ENCODE measurements at places on chromosomes 5 and 9. TPM values are rescaled to one million over a fixed set of nuclear protein-coding genes. Genes with fewer than 3 reads are reported as not detected.

GRCh38 chr9:8179381-8180053, 379.9 kb upstream of the DMAC1 start:
- DNase-seq, result no peak

DNA sequence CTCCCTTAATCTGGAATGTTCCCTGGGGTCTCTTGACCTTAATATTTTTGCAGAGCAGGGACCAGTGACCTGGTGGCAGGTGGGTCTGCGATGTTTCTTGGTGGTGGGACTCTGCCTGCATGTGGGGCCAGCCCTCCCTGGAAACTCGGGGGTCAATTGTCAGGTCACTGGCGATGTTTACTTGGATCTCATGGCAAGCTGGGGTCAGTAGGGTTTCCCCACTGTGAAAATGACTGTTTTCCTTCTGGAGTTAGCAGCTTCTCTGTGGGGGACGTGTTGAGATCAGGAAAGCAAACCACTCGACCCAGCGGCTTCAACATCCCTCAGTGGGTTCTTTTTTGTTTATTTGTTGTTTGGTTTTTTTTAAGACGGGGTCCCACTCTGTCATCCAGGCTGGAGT, 73.9 kb downstream of the KCNT1 start:
- no peak for DNase-seq

MOB3B gene
- 11.1 TPM for total RNA-seq

GRCh38 chr5:25362799-25363198, 718.0 kb upstream of the CDH10 start:
- no peak for DNase-seq

GRCh38 chr9:128127990-128128835, 684 bp upstream of the PTGES2 start:
- DNase-seq, result peak; percentile 51

DNA sequence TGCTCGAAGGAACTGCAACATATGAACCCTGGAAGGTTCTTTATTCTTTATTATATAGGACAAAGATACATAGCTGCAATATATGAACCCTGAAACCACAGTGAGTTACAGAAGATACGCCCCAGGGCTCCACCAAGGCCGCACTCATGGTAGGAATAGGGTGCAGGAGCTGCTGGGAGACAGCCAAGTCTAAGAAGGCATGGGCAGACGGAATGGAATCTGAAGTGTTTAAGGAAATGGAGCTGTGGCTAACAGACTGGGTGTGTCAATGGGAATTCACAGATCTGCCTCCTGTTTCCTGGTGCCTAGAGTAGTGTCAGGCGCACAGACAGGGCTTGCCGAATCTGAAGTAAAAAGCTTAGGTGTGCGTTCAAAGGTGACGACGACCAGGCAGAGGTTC, 286.4 kb downstream of the DENND1A start:
- DNase-seq, result no peak

DNA sequence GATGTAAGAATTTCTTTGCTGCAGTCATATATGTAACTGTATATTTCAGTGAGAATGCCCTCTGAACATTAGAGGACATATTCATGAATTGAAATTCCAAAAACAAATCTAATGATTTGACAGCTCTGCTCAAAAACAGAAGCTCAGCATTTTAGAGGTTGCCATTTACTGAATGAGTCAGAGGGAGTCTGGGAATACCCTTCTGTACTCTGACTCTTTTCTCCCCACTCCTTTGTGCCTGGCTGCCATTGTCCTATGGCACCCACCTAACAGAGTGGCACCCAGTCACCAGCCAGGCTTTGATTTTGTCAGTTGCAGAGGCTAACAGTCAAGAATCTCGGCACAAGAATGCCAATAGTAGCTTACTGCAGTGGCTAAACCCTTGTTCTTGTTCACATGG, 133.6 kb downstream of the ATG10 start:
- no peak for DNase-seq

DNA sequence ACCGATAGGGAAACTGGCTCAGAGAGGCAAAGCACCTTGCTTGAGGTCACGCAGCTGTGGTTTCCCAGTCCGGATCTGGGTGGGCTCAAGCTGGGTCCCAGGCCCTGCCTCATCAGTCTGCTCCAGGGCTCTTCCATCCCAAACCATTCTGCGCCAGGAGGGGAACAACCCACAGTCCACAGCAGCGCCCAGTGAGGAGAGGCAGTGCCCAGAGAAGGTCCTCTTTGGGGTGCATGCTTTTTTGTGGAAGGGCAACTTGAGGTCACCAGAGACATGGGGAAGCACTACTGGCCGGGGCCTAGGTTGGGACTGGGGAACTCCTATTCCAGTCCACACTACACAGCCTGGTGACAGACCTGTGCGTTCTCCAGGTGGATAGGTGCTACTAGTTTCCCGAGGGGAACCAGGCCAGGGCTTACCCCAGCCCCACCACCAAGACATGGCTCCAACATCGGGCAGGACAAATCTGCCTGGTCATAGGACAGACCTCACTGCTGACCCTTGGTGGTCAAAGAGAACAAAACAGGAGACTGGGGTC, 62.5 kb upstream of the RNF130 start:
- DNase-seq, result no peak

- no peak for DNase-seq
These were observed 49.1 kb downstream of the JADE2 start for GRCh38 chr5:134574521-134574920.

FRMD3 gene
- 5.2 TPM for total RNA-seq

DNA sequence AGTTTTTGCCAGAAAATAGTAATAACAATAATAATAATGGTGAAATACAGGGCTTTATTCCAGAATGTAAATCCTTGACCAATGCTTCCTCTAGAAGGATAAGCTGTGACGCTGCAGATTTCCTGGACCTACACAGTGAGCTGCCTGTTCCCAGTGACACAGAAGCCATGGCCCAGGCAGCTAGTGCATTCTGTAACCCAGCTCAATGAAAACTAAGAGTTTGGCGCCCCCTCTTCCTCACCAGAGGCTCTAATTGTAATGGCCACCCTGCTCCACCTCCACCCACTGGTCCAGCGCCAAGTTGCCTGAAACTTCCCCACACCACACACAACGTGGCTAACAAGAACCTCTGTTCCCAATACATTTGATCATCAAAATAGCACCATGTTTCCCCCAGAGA, 248.1 kb downstream of the CETN3 start:
- no peak for DNase-seq

CCIN gene
- 1.6 TPM for total RNA-seq

GPX8 gene
- 39.2 TPM for total RNA-seq

DNA sequence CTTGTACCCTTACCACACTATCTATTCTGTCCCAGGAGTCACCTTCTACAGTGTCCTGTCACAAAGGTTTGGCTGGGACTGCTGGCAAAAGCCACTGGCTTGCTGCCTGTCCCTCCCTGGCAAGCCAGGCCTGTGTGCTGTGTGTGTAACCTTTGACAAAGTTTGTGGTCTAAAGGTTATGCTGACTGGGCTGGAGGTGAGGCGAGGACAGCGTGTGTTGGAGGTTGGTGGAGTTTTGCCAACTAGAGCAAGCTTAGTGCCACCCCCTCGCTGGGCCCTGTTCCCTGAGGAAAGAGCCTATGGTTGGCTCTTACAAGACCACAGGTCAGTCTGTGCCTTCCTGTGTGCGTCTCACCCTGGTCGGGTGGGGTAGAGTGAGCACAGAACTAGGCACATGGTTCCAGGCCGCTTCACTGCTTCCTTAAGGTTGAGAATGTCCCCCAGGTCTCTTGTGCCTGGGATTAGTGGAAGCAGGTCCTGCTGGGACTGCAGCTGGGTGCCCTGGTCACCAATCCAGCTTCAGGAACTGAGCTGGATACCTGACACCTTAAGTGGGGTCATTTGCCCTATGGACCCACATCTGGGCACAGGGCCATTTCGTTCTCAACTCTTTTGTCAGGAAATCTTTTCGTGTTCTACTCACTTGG, 152.2 kb downstream of the GADD45G start:
- DNase-seq, result no peak

TICAM2 gene
- 5.7 TPM for total RNA-seq

- DNase-seq, result no peak
These were observed 12.0 kb upstream of the RARS1 start for GRCh38 chr5:168474319-168474718.

- DNase-seq, result no peak
These were observed 58.9 kb downstream of the INSYN2B start for GRCh38 chr5:169921384-169921783.

GRCh38 chr9:100377015-100377414, 24.3 kb upstream of the TEX10 start:
- no peak for DNase-seq

DNA sequence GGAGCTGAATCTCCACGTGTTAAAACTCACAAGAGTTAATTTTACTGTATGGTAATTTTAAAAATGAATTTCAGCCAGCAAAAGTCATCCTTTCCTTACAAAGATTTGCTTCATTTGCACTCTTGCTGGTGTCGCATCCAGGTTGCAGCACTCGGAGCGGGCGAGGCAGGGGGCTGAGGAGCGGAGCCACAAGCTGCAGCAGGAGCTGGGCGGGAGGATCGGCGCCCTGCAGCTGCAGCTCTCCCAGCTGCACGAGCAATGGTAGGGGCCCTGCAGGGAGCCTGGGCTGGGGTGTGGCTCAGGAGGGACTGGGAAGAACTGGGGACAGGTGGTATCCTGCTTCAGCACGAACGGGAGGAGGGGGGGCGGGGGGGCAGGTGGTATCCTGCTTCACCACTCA, 27.1 kb downstream of the HNRNPH1 start:
- no peak for DNase-seq

- no peak for DNase-seq
These were observed 110.7 kb upstream of the NFIL3 start for GRCh38 chr9:91534374-91534773.

DNA sequence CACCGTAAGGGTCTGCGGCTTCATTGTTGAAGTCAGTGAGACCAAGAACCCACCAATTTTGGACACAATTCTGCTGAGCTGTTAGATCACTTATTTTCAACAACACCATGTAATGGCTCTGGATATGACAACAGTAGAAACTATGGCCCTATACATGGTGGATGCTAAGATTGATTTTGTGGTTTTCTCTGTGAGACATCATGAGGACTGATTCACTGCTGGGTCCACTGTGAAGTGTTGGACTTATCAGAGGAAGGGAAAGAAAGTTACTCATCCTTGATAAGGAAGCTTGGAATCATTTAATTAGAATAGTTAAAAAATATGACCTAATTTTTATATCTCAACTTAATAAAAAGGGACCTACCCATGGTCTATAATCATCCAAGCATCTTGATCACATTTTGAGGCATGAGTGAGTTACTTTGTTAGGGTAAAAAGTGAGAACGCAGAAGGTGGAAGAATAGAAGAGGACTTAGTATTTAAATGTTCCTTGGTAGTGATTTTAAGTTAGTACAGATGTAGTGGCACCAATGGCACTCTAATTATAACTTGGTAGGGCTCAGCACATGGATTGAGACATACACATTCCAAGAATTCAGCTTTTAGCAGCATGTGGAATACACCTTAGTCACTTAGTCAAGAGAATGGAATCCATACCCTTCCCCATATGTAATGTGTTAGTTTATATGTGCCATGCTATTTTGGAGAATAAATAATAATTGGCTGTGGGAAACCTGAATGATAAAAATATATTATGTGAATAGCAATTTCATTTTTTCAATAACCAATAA, 123.5 kb upstream of the CD180 start:
- DNase-seq, result no peak

- no peak for DNase-seq
These were observed 80.1 kb upstream of the DMAC1 start for GRCh38 chr9:7879551-7880245.

GPR150 gene
- 1.1 TPM for total RNA-seq
